Effector memory CD4-positive, alpha-beta T cell (primary cell): ENCODE measurements at places on chromosomes 1 and 21.
A peak's percentile ranks its signal among the peaks of the same experiment; 100 is the strongest.

DNA sequence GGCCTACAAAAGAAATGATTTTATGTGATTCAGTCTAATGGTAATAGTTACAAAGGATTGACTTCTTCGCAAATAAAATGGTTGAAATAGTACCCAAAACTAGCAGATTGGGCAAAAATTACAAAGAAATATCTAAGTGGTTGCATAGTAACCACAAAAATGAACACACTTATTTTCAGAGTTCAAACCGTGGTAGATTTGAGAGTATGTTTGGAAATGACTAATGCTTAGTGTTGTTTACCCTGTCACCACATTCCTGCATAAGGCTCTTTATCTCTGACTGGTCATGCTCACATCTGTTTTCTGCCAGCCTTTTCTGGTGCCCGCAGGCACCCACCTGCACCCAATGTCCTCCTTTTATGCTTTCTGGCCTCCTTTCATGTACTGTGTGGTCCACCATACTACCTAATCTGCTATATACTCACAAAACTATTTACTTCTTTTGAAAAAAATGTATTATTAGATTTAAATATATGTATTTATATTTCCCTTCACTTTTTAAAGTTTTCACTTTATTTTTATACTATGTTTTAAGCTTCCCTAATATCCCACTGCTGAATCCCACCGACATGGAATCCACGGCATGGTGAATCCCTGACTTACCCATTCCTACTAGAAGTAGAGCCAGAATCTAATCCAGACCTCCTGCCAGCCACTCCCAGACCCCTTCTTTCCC is 30.3 kb downstream of the PTPRC start:
- peak; percentile 45 for DNase-seq
- peaks cover 71% of the 10 kb centered on the region for H3K4me1 ChIP-seq
- peaks cover 17% of the 10 kb centered on the region for H3K36me3 ChIP-seq
- no peak overlapping the region for H3K4me3 ChIP-seq

DNA sequence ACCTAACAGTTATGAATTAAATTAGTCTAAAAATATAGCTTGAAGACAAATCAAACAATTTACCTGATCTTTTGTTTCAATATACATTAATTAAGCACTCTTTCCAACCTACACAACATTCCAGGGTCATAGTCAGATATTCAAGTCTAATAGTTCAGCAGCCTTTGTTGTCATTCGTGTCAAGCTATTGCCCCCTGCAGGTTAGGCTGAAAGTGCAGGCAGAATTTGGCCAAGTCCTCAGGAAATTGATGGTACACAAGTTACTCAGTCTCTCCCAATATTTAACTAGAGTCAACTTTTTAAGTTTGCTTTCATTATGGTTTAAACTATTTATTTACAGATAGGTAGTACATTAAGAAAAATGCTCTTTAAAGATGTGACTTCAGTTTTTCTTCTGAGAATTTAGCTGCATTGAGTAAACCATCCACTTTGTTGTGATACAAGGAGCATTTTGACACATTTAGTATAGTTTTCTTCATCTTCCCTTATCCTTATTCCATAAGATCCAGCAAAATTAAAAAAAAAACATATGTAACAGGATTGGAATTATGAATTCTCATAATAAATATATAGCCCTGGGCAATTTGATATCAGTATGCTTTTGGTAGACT is 130.3 kb upstream of the DPYD start:
- H3K4me3 ChIP-seq, result no peak overlapping the region
- H3K27ac ChIP-seq, result no peak overlapping the region
- H3K27me3 ChIP-seq, result peaks cover 56% of the 10 kb centered on the region
- peaks cover 22% of the 10 kb centered on the region for H3K4me1 ChIP-seq

DNA sequence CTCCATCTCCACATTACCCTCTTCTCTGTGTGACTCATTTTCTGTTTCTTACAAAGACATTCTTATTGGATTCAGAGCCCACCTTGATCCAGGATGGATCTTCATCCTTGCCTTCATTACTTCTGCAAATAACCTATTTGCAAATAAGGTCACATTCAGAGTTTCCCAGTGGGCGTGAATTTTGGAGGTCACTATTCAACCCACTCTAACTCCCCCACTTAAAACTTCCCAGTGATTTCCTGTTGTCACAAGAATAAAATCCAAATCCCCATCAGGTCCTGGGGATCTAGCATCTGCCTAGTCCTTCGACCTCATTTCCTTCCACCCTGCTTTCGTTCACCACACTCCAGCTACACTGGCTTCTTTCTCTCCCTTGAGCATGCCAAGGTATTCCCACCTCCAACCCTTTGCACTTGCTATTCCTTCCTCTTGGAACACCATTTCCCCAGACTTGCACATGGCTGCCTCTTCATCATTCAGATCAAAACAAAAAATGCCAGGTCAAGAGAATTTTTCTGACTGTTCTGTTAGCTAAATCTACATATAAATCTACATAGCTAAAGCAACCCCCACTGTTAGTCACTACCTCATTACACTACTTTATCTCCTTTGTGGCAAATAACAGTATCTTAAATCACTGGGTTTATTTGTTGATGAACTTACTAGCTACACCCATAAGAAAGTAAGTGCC is 187.2 kb downstream of the TOMM20 start:
- DNase-seq, result no peak
- no peak overlapping the region for H3K4me3 ChIP-seq

GRCh38 chr1:20368866-20369470 is 78.3 kb downstream of the VWA5B1 start:
- peaks cover 6% of the 10 kb centered on the region for H3K27me3 ChIP-seq
- no peak overlapping the region for H3K4me3 ChIP-seq
- H3K27ac ChIP-seq, result no peak overlapping the region
- no peak for DNase-seq

DNA sequence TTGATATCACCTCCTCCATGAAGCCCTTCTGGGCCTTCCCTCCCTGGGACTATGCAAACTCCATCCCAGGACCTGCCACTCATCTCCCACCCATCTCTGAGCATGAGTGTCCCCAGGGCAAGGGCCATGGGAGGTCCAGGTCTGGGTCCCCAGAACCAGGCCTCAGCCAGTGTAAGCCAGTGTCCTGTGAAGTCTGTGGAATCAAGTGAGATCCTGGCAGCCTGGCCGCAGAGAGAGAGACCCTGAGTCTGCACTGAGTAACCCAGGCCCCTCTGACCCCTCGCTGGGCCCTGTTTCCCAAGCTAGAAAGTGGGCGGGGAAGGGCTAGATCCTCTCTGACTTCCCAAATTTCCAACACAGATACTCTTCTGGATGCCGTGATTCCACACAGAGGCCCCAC is 132.7 kb downstream of the DMRTB1 start:
- no peaks in the 10 kb centered on the region for H3K27me3 ChIP-seq
- H3K4me3 ChIP-seq, result no peak overlapping the region
- no peak overlapping the region for H3K27ac ChIP-seq
- H3K4me1 ChIP-seq, result no peaks in the 10 kb centered on the region
- DNase-seq, result no peak

DNA sequence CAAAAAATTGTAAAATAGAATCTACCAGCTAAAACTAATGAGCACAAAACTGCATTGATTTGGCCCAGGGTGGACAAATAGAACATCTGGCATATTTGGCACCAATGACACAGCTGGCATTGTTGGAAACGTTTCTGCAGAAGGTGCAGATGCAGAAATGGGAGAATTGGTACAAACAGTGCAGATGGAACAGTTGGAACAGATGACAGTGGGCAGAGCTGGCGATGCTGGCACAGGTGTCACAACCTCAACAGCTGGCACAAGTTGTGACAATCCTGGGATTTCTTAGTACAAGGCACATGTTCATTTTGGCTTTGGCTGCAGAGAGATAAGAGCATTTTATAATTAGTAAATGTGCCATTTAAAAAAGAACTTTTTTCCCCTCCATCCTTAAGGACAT is 91.1 kb upstream of the ZBTB18 start:
- H3K36me3 ChIP-seq, result no peaks in the 10 kb centered on the region
- no peak overlapping the region for H3K27ac ChIP-seq
- no peak overlapping the region for H3K4me3 ChIP-seq
- no peaks in the 10 kb centered on the region for H3K27me3 ChIP-seq

DNA sequence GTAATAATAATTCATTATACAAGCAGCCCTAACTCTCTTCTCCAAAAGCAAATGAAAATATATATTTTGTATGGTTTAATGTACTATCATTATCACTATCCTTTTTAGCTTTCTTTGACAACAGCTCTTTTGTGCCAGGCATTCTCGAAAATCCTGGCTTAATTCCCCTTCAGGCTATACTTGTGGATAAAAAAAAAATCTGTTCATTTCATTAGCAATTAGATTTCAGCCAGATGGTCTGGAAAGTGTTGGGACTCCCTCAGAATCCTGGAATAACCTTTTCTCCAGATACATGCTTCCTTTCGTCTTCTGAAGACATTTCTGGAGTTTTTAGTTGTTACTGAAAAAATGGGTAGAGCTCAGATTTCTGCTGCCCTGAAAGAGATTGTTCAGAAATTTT is 83.4 kb upstream of the PLPPR4 start:
- no peaks in the 10 kb centered on the region for H3K27me3 ChIP-seq
- no peak for DNase-seq
- H3K27ac ChIP-seq, result no peak overlapping the region
- H3K4me3 ChIP-seq, result no peak overlapping the region
- no peaks in the 10 kb centered on the region for H3K4me1 ChIP-seq

GRCh38 chr1:226640321-226641136 is 92.0 kb downstream of the STUM start:
- H3K27ac ChIP-seq, result no peak overlapping the region
- no peak for DNase-seq
- H3K4me3 ChIP-seq, result no peak overlapping the region
- H3K27me3 ChIP-seq, result no peaks in the 10 kb centered on the region
- peaks cover 78% of the 10 kb centered on the region for H3K36me3 ChIP-seq

- H3K36me3 ChIP-seq, result no peaks in the 10 kb centered on the region
- no peak overlapping the region for H3K4me3 ChIP-seq
- H3K27me3 ChIP-seq, result no peaks in the 10 kb centered on the region
These were observed 164.7 kb downstream of the ZNF648 start for GRCh38 chr1:181896824-181897223.

DNA sequence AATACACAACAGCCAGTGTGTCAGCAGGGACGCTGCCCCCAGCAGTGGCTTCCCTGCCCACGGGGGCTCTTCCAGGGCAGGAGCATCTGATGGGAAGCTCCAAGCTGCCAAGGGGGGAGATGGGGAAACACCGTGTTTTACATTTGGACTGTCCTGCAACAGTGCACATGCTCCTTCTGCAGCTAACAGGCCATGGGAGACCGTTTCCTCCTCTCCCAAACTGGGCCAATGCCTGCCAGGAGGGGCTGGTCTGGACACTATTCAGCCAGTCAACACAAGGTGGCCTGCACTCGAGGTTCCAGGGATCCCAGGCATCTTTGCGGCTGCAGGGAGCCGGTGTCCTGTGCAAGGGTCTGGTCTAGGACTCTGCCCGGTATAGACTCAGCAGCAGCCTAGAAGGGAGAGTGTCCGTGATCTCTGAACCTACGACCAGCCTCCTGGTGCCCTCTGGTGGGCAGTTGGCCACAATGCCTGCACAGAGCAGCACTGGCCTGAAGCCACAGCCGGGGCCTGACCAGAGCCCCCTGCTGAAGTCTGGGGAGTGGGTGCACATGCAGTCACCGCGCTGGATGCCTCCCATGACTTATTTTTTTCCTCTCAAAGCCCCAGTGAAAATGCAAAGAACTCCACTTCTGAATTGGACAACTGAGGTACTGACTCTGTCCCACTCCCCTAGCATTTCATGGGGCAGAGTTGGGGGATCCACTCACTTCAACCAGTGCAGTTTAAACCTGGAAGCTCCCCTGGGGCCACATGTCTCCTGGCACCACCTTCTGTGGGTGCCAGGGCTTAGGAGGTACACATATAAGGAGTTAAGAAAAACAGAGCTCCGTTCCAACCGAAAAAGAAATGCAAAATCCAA is 33.3 kb downstream of the RCC2 start:
- H3K4me3 ChIP-seq, result no peak overlapping the region
- no peaks in the 10 kb centered on the region for H3K4me1 ChIP-seq
- no peak overlapping the region for H3K27ac ChIP-seq

DNA sequence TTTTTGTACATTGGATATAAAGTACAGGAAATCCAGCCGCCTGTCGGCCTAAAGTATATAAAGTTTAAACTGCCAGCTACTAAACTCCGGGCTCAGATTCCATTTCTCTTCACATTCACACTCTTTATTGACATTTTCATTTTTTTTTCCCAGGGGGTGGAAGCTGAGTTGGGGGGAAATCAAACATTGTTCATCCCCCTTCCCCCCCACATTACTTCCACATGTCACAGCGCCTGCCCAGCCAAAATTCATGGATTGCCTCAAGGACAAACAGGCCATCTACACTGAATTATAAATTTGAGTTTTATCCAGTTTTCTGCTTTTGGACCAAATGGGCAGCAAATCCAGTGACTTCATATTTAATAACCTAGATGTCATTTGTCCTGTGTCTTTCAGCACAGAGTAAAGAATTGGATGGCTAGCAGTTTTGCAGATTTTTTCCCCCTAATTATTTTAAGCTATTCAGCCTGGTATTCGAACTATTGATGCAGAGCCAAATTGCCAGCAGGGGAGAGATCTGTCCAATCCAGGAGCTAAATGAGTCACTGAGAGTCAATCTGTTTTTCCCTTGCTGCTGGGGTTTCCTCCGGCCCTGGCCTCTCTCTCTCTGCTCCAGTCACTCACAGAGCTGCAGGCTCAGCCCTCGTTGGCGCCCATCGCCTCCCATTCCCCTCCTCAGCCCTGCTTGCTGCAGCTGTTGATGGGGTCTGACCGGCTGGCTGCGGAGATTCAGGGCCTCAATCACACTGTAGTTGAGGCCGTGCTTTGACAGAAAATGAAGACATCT is 98.0 kb downstream of the LMO4 start:
- H3K27me3 ChIP-seq, result no peaks in the 10 kb centered on the region
- no peaks in the 10 kb centered on the region for H3K36me3 ChIP-seq
- no peak overlapping the region for H3K27ac ChIP-seq

DNA sequence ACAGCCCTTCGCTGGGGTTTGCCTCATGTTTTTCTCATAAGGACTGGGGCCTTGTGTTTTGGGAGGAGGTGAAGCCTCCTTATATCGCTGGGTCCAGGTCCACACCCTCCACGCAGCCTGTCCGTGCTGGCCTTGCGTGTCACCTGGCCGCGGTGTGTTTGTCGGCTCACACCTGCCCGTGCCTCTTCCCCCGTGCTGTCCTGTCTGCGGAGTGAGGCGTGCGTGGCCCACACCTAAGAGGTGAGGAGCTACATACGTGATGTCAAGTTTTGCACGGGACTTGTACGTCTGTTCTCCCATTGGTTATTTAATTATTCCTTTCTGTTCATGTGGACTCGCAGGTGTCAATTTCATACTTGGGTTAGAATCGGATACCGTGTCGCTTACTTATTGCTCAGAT is 30.7 kb downstream of the PRKCZ start:
- no peak overlapping the region for H3K27ac ChIP-seq
- no peaks in the 10 kb centered on the region for H3K4me1 ChIP-seq
- no peaks in the 10 kb centered on the region for H3K27me3 ChIP-seq
- H3K4me3 ChIP-seq, result no peak overlapping the region

DNA sequence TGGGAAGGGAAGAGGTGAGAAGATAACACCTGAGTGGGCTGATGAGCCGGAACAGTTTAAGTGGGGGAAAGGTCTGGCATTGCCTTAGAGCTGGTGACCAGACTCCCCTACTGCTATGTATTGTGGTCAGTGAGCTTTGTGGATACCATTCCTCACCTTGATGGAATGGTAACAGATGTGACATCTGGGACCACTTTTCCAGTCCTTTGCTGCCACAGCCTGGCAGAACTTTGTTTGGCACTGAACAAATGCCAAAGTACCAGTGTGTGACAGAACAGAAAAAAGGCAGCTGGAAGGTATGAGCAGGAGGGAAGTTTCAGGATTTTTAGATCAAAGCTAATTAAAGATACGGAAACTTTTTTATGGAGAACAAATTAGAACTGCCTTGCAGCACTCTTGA is 6.2 kb downstream of the MED8 start:
- no peaks in the 10 kb centered on the region for H3K27me3 ChIP-seq
- no peak overlapping the region for H3K4me3 ChIP-seq
